GF-D8 (cell line): ENCODE measurements at places on chromosomes 7 and 10.
A peak's percentile ranks its signal among the peaks of the same experiment; 100 is the strongest.

- DNase-seq: peak; percentile 25
Measured at GRCh38 chr10:93376372-93377293, 105.5 kb downstream of the MYOF start.

GRCh38 chr7:37092548-37092947 lies 356.1 kb downstream of the ELMO1 start:
- DNase-seq: no peak

DNA sequence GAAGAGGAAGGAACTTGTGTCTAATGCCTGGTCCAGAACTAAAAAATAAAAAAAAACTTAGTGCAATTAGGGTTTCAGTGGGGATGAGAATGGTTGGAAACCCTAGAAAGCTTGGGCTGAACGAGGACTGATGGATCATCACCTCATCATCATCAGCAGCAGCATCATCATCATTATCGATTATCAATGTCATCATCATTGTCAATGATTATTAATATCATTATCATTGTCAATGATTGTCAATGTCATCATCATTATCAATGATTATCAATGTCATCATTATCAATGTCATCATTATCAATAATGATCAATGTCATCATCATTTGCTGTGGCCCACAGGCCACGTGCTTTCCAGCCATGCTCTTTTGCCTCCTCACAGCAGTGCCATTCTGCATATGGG lies 952.0 kb upstream of the ZNF722 start:
- DNase-seq: no peak

- DNase-seq: no peak
Measured at GRCh38 chr7:135272303-135272702, 38.7 kb downstream of the STRA8 start.

DNA sequence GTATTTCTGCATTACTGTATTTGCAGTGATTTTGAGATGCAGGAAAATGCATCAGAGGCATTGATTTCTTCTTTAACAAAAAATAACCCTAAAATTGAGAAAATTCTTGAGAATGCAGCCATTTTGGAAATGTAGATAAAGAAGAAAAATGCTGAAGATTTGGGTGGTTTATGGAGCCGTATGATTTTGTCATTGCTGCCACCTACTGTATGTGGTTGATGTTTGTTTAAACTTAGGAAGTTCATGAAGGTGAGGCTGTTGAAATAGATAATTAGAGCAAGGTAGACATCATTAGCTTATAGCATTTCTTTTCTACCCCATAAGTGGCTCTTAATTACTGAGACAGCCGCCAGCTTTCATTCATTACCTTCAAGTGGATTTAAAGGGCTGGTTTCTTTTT lies 92.1 kb upstream of the SAMD8 start:
- DNase-seq: peak; percentile 14

DNA sequence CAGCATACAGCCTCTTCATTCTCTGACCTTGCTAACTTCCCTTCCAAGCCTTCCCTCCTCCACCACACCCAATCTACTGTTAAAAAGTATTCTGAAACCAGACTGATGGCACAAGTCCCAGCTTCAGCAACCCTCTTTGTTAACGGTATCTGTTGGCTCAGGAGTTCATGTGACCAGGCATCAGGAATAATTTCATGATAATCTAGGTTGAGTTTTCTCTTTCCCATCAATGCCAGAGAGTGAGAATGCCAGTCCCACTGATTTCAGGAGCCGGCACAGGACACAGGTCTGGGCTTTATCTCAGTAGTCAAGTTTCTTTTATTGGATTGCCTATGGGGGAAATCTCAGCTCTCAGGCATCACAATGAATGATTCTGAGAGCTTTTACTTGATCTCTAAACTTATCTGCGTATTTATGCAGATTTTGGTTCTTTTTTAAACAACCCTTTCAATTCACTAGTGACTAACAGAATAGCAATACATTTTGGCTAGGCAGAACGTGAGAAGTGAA lies 231.0 kb upstream of the LYZL1 start:
- DNase-seq: no peak

DNA sequence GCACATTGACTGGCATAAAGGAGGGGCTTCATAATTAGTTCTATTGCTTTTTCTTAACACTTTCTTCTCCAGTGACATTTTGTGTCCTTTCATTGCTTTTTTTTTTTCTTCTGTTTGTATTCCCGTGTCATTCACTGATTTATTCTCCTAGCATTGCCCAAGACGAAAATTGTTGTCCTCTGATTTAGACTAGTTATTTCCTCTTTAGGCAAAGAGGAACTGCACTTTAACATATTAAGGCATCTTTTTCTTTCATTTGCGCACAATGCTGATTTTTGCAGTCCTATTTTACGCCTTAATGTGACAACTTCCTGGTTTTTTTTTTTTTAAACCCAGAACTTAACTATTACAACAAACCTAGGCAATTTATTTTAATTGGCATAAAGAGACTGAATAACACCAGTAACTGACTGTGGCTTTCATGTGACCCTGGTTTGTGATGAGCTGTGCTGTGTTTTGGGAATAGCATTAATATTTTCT lies 39.7 kb downstream of the ARID5B start:
- DNase-seq: no peak
